ENCODE measurements at places on chromosomes 5 and 9. TPM values are rescaled to one million over a fixed set of nuclear protein-coding genes. Genes with fewer than 3 reads are reported as not detected.

DNA sequence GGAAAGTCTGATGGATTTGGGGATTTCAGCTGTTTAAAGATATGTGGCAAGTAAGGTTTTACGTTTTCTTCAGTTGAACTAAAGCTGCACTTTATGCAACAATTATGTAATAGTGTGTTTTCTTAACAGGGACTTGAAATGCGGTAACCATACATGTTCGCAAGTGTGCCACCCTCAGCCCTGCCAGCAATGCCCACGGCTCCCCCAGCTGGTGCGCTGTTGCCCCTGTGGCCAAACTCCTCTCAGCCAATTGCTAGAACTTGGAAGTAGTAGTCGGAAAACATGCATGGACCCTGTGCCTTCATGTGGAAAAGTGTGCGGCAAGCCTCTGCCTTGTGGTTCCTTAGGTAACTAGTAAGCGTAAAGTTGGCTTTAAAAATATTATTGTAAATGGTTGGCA is 28.5 kb downstream of the NFX1 start:
- H3K27ac ChIP-seq = no peak overlapping the region
- no peak overlapping the region for H3K4me3 ChIP-seq
- no peak for DNase-seq

DNA sequence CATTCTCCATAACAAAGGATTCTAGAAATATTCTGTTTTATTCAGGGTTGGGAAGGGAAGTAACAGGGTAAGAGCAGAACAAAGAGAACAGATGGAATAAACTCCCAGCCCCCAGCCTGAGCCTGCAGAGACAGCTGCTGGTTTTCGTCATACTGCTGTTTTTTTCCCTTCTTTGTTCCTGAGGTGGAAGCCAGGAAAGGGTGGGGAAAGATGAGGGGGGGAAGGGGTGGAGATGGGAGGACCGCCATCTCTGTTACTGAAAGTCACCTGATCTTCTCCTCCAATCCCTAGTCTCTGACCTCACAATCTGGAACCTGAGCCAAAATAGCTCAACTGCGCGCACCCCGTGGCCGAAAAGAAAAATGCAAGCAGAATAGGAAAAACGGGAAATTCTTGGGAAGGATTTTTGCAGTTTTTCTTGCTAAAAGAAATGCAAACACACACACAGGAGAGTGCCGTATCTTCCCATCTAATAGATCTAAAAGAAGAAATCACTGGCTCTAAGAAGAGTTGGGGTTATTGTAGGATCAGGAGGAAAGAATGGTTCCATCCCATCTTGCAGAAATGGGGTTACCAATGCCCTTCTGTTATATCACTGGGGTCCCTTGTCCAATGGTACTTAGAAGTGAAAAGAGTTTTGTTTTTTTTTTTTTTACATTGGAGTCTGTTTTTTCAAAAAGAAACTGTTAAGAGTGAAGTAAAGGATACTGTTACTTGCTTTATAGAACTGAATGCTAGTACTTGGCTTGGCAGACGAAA is 57.9 kb downstream of the DIAPH1 start:
- H3K27ac ChIP-seq = peak overlapping the region; percentile 85
- DNase-seq = peak; percentile 98
- H3K36me3 ChIP-seq = no peaks in the 10 kb centered on the region
- H3K27me3 ChIP-seq = no peaks in the 10 kb centered on the region

GRCh38 chr9:88567870-88568269 is 32.9 kb downstream of the NXNL2 start:
- no peak overlapping the region for H3K4me3 ChIP-seq
- no peaks in the 10 kb centered on the region for H3K36me3 ChIP-seq
- no peaks in the 10 kb centered on the region for H3K4me1 ChIP-seq
- no peak overlapping the region for H3K27ac ChIP-seq
- no peaks in the 10 kb centered on the region for H3K27me3 ChIP-seq

GRCh38 chr9:33114746-33115145 is 38.3 kb upstream of the SMU1 start:
- DNase-seq = no peak
- H3K36me3 ChIP-seq = peaks cover 28% of the 10 kb centered on the region
- no peaks in the 10 kb centered on the region for H3K27me3 ChIP-seq
- no peaks in the 10 kb centered on the region for H3K4me1 ChIP-seq

The ZFP2 gene
- total RNA-seq = 2.7 TPM

- DNase-seq = no peak
- H3K27me3 ChIP-seq = no peaks in the 10 kb centered on the region
- no peaks in the 10 kb centered on the region for H3K36me3 ChIP-seq
- no peaks in the 10 kb centered on the region for H3K4me1 ChIP-seq
These were observed 608.9 kb downstream of the IRX1 start for GRCh38 chr5:4204276-4205141.

The TXNDC8 gene
- not detected for total RNA-seq

GRCh38 chr9:3336951-3337350 is 188.8 kb downstream of the RFX3 start:
- no peaks in the 10 kb centered on the region for H3K27me3 ChIP-seq
- no peak overlapping the region for H3K4me3 ChIP-seq
- H3K4me1 ChIP-seq = no peaks in the 10 kb centered on the region

- H3K4me3 ChIP-seq = no peak overlapping the region
- H3K27me3 ChIP-seq = no peaks in the 10 kb centered on the region
- no peaks in the 10 kb centered on the region for H3K36me3 ChIP-seq
- H3K27ac ChIP-seq = no peak overlapping the region
These were observed 60.0 kb downstream of the PRRC1 start for GRCh38 chr5:127577458-127577857.

The ZBTB26 gene
- total RNA-seq = 8.2 TPM

- no peak overlapping the region for H3K27ac ChIP-seq
- no peaks in the 10 kb centered on the region for H3K27me3 ChIP-seq
- H3K4me1 ChIP-seq = no peaks in the 10 kb centered on the region
- H3K36me3 ChIP-seq = no peaks in the 10 kb centered on the region
These were observed 22.6 kb upstream of the CSF1R start for GRCh38 chr5:150108711-150109514.

The TMEM167A gene
- 82.0 TPM for total RNA-seq

The NUTM2F gene
- not detected for total RNA-seq

The CYLC2 gene
- not detected for total RNA-seq

The DBH gene
- total RNA-seq = not detected

The PCDHA9 gene
- total RNA-seq = 0.85 TPM

The PCDHGB7 gene
- total RNA-seq = 15.1 TPM

The GABRA6 gene
- not detected for total RNA-seq

DNA sequence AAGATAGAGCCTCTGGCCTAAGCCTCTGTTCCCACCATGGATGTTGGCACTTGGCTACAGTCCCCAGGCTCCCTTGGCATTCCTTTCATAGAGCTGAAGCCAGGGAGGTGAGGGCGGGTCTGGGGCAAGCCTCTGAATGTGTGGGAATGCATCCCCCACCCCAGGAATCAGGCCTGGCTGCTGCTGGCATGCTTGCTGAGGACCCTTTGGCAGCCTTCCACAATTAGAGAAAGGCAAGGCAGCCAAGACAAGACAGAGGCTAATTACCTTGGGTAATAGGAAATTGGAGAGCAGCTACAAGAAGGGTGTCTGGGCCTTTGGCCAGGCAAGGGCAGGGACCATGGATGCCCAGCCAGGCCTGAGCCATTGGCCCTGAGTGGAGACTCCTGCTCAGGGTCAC is 204.4 kb upstream of the TRIM32 start:
- H3K4me1 ChIP-seq = peaks cover 6% of the 10 kb centered on the region
- no peak overlapping the region for H3K4me3 ChIP-seq
- no peak for DNase-seq
- no peaks in the 10 kb centered on the region for H3K27me3 ChIP-seq
- H3K36me3 ChIP-seq = no peaks in the 10 kb centered on the region

The TTC23L gene
- total RNA-seq = 1.7 TPM

DNA sequence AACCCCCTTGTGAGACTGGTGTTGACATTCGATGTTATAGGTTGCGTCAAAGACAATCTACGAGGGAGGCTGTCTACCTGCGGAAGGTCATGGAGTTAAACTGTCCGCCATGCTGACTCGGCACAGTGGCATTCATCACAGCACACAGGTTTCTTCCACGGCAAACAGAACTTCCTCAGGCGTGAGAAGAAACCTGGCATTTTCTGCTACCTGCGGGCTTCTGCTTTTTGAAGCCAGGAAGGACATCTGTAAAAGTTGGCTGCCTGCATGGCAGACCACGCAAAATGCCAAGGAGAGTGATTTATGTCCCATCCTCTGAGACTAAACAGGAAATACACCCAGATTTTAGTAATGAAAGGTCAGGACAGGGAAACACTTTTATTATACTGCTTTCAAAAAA is 809.8 kb upstream of the NUDT12 start:
- no peak for DNase-seq
- no peaks in the 10 kb centered on the region for H3K27me3 ChIP-seq
- H3K36me3 ChIP-seq = no peaks in the 10 kb centered on the region
- no peak overlapping the region for H3K4me3 ChIP-seq

- no peak for DNase-seq
- H3K4me3 ChIP-seq = no peak overlapping the region
- H3K36me3 ChIP-seq = peaks cover 28% of the 10 kb centered on the region
- H3K27ac ChIP-seq = peak overlapping the region; percentile 16
These were observed 33.0 kb downstream of the LARP1 start for GRCh38 chr5:154788212-154788611.

The NOXA1 gene
- total RNA-seq = 21.8 TPM

All from kidney (tissue), 22 donors.